ENCODE measurements at places on chromosomes 12 and 14. TPM values are rescaled to one million over a fixed set of nuclear protein-coding genes. Genes with fewer than 3 reads are reported as not detected.
A peak's percentile ranks its signal among the peaks of the same experiment; 100 is the strongest.

- DNase-seq, result no peak
These were observed 287.8 kb downstream of the NAV3 start for GRCh38 chr12:78118486-78118885.

DNA sequence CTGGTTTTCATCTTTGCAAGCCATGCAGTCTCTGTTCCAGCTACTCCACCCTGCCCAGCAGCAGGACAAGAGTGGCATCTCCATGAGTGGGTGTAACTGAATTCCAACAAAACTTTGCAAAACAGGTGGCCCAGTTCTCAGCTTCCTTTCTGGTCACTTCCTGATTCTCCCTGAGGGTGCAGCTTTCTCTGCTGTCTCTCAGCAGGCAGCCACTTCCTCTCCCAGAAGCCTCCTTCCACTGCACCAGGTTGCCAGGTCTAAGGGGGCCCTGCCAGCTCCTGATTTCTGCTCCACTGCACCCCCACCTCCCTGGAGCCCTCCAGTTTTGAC is 341.0 kb upstream of the FKBP4 start:
- DNase-seq, result no peak

DNA sequence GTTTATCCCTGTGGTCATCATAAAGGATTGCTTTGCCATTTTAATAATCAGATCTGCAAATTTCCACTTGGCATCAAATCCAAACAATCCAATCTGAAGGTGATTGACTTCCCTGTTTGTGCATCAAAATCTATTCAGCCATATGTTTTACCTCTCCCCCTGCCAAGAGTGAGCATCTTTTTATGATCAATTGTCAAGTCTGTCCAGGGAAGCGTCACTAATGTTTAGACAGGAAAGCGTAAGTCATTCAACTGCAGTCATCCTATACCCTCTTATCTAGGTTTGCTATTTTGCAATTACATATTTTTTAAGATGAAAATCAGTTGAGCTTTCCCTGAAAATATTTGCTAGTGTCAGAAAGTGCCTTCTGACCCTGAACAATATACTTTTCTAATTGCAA is 1224.1 kb upstream of the SEL1L start:
- no peak for DNase-seq

Gene KLRK1
- total RNA-seq, result not detected

- no peak for DNase-seq
These were observed 13.8 kb downstream of the ACTN1 start for GRCh38 chr14:68965261-68965761.

Gene AQP5
- 332 TPM for total RNA-seq

GRCh38 chr12:56629459-56630179 is 507 bp downstream of the BAZ2A start:
- DNase-seq, result no peak

GRCh38 chr12:131357185-131357747 is 353.6 kb upstream of the SFSWAP start:
- peak; percentile 37 for DNase-seq

Gene OR6C2
- not detected for total RNA-seq

GRCh38 chr12:27549236-27549800 is 25.3 kb downstream of the PPFIBP1 start:
- no peak for DNase-seq

Data from lower leg skin (tissue), 4 donors.